T1000 (cell line): ENCODE measurements at places on chromosomes 5 and 9.

DNA sequence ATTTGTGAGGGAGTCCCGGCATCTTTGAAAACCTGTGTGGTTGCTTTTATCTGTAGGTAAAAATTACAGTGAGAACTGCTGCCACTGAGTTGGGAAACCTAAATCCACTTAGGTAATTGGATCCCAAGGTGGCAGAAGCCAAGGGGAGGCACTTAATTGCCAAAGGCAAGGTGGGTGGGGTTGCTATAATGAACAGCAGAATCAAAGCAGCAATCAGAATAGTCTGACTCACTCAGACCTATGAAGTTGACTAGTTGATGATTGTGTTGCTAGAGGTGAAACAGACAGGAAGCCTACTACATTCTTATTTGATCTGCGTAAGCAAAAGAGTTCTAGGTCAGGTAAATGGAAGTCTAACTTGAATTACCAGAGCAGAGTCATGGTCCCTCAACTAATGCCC lies 17.3 kb upstream of the BICD2 start:
- no peak for DNase-seq

DNA sequence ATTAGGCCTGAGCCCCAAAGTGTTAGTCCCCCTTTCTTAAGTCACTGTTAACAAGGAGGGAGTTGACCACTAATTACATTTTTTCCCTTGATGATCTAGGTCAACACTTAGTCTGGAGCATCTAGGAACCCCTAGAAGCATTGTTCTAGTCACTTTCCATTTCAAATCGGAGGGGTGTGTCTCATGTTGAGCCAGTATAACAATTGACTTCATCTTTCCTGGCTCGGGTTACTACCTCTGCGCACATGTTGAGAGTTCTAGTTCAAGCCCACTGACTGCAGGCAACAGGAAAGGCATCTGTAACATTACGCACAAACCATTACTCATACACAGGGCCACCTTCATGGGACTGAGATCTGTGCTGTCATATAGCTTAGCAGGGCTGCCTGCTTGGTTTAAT lies 164.9 kb downstream of the NTRK2 start:
- no peak for DNase-seq

DNA sequence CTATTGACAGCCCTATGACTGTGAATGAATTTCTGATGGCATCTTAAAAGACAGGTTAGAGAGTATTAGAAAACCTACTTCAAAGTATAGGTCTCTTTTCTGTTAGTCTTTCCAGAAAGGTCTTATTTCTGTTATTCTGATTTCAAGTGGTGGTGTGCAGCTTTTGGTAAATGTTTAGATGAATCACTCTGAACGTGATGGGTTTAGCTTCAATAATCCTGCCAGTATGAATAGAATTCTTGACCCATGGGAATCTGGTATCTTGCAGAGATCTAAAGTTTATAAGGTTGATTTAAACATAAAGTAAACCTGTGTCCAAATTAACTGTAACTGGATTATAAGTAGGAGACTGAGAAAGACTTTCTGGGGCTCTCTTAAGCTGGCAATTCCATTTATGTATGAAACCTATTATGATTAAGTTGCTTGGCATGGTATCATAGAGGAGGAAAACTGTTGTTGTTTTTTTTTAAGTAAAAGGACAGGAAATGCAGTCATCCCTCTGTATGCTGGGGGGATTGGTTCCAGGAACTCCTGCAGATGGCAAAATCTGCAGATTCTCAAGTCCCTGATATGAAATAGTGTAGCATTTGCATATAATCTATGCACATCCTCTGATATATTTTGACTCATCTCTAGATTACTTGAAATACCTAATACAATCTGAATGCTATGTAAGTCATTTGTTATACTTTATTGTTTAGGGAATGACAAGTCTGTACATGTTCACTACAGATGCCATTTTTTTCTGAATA lies 77.0 kb upstream of the ADAMTS19 start:
- no peak for DNase-seq

DNA sequence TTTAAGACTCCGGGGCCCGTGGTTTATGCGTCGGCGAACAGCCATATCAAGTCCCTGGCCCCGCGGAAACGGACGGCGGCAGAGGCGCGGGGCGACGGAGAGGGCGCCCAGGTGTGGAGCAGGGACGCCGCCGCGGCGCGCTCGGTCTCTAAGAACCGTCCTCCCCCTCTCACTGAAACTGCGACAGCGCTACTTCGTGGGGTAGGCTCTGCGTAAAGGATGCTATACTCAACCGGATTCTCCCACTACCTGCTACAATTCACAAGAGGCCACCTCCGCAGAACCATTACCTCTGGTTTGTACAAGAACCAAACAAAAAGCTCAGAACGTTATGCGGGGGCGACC lies 404 bp downstream of the MRNIP start:
- DNase-seq: no peak

DNA sequence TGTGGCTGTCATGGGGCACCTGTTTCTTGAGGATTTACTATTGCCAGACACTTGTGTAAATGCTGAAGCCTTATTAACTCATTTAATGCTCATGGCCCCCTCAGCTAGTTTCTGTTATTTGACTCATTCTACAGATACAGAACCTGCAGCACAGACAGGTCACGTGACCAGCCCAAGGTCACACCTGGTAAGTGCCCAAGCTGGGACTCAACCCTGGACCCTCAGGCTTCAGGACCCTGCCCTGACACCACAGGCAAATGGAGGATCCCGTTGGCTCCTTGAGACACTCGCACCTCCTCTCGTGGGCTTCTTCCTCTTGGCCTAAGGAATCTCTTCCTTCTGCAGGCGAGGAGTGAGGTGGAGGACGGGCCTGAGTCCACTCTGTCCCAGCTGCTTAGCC lies 10.6 kb upstream of the NEURL1B start:
- DNase-seq: no peak

DNA sequence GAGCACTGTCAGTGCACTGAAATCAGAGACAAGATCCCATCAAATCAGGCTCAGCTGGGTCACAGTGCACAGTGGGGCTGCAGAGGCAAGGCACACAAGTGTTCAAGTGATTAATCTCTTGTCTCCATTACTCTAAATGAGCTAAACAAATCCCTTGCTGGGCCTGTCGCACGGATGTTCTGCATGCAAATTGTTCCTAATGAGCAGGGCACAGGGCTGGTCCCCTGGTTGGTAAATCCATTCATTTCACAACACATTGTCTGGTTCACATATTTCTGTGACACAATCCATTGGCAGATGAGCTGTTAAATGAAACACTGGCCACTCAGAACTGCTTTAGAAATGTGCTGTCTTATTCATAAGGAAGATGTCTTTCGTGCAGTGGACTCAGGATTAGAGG lies 167.9 kb upstream of the BRINP1 start:
- DNase-seq: no peak

DNA sequence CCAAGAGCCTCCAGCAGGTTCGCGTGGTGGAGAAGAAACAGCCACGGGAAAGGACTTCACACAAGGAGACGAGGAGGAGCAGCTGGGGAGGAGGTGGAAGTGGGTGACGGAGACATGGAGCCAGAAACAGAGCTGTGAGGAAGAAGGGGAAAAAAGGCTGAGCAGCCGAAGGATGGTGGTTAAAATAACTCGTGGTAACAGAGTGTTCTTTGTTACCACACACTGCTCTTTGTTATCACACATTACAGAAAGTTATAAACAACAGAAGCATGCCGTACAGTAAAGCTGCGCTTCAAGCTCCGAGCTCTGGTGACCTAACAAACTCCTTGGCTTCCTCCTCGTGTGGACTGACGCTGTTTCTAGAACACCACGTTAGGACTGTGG lies 215.4 kb downstream of the GLIS3 start:
- DNase-seq: no peak

- peak; percentile 32 for DNase-seq
Measured at GRCh38 chr5:69035665-69036064, 58.1 kb upstream of the SLC30A5 start.

DNA sequence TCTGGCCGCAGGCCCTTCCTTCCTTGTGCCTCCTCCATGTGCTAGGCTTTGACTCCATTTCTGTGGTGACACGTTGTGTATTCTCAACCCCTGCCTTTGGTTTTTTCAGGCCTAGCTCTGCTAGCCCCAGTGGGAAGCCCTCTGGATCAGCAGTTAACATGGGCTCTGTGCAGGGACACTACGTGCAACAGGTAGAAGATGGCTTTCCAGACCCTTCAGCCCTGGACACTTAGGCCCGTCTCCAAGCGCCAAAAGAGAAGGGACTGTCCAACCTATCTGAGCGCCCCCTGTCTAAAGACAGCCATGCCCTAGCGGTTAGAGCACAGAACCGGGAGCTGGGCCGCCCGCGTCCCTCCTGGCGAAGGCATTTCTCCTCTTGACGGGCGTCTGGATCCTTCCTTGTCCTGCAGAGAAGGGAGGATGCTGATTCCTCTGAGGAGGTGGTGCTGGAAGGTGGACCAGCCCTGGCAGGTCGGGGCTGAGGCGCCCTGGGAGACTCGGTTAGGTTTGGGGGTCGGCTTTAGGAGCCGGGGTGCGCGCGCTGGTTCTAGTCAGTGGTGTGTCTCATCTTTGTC lies 8.3 kb upstream of the POMT1 start:
- no peak for DNase-seq

DNA sequence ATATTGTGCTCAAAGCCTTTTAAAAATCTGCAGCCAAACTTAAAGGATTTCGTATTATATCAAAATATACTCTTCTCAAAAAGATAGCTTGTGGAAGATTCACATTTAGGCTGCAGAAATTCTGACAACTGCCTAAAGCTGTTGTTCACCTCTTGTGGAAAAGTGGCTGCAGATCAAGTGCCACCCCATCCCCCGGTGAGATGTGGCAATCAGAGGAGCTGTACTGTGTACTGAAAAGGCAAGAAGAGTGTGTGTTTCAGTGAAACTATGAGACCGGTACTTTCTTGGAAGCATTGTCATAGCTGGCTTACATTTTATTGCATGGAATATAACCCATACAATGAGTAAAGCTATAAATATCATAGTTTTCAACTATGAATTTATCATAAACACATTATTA lies 64.3 kb downstream of the CDH18 start:
- DNase-seq: no peak

DNA sequence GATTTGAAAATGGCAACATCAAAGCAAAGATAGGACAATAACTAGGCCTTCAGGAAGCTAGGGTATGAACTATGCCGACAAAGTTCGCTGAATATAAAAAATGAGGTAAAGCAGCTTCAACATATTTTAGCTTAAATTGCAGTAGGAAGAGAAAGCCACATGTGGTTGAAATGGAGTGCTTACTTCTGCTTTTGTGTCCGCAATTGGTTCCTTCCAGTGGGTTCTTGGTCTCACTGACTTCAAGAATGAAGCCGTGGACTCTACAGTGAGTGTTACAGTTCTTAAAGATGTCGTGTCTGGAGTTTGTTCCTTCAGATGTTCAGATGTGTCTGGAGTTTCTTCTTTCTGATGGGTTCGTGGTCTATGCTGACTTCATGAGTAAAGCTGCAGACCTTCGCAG lies 95.2 kb downstream of the APTX start:
- DNase-seq: no peak

DNA sequence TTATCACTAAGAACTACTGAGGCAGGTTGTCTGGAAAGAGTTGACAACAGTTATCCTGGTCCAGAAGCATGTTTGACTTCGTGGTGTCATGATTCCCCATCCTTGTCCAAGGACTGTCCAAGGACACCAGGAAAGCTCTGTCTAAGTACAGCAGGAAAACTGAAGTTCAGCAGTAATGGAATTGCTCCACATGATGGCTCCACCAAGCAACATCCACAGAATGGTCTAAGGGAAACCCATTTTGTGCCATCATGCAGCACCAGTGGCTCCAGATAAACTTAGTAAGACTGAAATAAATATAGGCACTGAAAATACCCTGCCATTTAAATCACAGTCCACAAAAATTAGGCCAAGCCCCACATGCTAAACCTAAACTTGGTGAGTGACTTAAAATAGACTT lies 192.8 kb downstream of the CDH18 start:
- DNase-seq: no peak

DNA sequence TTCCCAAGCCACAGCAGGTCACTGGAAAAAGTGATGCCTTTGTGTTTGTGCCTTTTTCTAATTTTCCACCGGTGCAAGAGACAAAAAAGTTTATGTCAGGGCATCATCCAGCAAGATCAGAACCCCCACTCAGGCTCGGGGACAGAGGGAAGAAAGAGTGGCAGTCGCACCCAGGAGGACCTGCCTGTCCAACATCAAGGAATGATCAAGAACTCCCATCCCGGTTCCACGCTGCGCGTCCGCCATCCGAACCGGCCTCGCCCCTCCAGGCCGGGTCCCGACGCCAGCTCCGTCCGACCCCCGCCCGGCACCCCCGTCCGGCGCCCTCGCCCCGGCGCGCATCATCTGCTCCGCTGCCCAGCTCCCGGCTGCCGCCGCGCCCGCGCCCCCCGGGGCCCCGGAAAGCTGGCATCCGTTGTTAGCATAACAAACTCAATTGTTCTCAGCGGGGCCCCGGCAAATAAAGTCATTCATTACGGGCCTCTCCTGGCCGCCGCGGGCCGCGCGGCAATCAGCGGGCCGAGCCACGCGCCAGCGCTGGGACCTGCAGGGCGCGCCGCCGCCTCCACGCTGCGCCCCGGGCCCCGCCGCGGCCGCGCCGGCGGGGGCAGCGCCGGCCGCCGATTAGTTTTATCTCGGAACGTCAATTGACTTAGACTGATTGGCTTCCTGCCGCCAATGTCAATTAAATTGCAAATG lies 48.1 kb downstream of the PAX5 start:
- no peak for DNase-seq

- DNase-seq: no peak
Measured at GRCh38 chr9:86407022-86407421, 52.8 kb upstream of the TUT7 start.

DNA sequence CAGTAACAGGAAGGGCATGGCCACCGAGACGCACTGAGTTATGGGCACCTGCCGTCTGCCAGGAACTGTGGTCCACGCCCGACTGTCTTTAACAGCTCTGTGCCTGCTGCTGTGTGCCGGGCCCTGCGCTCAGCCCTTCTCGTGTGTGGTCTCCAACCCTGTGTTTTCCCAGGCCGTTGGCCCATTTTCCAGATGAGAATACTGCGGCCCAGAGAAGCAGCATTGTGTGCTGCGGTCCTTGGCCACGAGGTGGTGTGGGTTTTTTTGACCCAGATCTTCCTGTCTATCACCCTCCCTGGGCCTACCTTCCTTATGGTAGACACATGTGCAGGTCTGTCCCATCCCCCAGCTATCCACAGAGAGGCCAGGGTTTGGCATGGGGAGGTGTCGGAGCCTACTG lies 47.0 kb downstream of the RXRA start:
- DNase-seq: no peak

GRCh38 chr5:41787265-41787664 lies 83.0 kb downstream of the OXCT1 start:
- DNase-seq: no peak

- DNase-seq: no peak
Measured at GRCh38 chr5:102625468-102625867, 126.7 kb upstream of the SLCO6A1 start.

GRCh38 chr9:13556656-13557055 lies 277.2 kb upstream of the MPDZ start:
- DNase-seq: no peak

DNA sequence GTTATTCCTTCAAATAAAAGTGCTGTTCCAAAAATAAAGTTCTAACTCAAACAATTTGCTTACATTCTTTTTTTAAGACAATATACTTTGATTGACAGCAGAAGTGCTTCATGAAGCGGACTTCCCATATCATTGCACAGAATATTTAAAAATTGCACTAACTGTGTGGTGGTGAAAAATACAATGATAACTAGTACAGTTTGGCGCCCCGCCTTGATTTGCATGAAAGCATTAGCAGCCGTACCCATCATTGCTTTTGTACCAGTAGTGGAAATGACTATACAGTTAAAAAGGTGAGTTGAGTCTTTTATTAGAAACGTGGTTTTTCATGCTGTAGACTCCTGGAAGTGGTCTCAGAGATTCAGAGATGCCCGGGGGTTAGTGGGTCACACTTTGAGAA lies 69.5 kb upstream of the MAP3K1 start:
- no peak for DNase-seq
